ENCODE measurements at places on chromosomes 7 and 10.

DNA sequence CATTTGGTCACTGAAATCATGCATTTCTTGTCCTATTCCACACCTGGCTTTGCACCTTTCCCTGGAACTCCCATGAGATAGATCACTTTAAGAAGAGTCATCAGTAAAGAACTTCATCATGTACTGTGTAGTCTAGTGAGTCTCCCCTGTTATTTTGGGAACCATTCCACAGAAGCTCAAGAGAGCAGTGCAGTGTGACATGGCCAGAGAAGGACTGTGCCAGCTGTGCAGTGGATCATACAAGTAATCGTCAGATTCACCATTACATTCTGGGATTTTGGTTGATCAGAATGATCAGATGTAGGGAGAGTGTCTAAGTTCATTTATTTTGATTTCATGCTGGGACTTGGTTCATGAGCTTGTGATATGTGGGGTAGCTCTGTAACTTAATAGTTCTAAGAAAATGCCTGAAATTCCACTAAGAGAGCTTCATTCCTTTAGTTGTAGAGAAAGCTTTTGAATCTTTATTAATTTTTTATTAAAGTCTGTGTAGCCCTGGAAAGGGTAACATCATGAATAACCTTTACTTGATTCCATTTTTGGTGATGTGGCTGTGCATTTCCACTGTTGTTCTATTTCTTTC lies 166.8 kb downstream of the SUGCT start:
- no peak for DNase-seq

GRCh38 chr10:79583488-79584024 lies 23.3 kb upstream of the SFTPA2 start:
- no peak for DNase-seq

DNA sequence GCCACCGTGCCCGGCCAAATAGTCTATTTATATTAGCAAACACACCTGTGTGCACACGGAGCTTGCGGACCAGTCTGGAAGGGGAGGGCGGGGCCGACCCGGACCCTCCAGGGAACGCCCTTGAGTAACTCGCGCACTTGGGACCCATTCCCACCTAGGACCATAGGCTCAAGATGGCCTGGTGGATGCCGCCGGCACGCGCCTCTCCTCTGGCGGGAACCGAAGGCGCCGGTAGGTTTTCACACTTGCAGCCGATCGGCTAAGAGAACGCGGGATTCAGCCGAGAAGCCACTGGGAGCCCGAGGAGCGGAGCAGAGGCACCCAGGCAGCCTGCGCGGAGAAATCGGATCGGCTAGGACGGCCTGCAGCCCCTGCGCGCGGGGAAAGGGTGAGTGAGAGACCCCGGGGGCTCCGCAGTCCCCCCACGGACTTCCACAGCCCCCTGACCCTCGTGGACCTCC lies 18.9 kb downstream of the IFT22 start:
- no peak for DNase-seq

- DNase-seq = no peak
Measured at GRCh38 chr10:86188326-86188725, 178.3 kb downstream of the GRID1 start.

- DNase-seq = no peak
Measured at GRCh38 chr7:137895301-137896221, 48.8 kb upstream of the DGKI start.

- no peak for DNase-seq
Measured at GRCh38 chr10:127678091-127678490, 58.9 kb upstream of the FOXI2 start.

GRCh38 chr7:27779873-27780272 lies 39.9 kb downstream of the TAX1BP1 start:
- DNase-seq = no peak

DNA sequence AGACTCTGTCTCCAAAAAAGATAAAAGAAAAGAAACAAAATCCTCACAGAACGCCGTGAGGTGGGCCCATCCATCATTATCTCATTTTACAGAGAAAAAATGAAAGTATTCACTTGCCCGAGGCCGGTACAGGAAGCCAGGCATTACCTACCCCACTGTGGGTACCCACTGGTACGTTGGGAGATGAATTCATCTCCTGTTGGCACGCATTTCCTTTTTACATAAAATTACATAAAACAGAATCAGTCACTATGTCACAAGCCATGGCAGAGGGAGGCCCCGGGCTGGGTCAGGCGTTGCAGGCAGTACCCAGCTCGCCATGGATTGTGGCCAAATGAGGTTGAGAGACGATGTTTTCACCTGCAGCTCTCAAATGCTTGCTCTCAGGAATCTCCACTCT lies 38.6 kb upstream of the TNRC18 start:
- DNase-seq = no peak

DNA sequence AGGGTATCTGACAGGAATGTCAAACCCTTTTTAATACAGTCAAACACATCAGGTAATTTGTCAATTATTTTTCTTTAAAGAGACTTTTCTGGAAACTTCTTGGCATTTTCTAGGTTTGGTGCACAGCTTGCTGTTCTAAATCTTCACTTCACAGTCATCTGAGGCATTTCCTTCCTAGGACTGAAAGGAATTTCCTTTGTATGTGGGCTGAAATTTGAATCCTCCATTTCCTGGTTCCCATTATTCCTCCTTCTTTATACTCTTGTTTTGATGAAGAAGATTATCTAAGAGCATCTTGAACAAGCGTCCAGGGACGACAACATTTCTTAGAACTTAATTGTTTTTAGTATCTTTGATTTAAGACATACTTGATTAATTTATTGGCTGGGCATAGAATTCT lies 24.9 kb downstream of the CALD1 start:
- DNase-seq = peak; percentile 81

GRCh38 chr10:64863836-64864235 lies 1342.6 kb downstream of the REEP3 start:
- no peak for DNase-seq

DNA sequence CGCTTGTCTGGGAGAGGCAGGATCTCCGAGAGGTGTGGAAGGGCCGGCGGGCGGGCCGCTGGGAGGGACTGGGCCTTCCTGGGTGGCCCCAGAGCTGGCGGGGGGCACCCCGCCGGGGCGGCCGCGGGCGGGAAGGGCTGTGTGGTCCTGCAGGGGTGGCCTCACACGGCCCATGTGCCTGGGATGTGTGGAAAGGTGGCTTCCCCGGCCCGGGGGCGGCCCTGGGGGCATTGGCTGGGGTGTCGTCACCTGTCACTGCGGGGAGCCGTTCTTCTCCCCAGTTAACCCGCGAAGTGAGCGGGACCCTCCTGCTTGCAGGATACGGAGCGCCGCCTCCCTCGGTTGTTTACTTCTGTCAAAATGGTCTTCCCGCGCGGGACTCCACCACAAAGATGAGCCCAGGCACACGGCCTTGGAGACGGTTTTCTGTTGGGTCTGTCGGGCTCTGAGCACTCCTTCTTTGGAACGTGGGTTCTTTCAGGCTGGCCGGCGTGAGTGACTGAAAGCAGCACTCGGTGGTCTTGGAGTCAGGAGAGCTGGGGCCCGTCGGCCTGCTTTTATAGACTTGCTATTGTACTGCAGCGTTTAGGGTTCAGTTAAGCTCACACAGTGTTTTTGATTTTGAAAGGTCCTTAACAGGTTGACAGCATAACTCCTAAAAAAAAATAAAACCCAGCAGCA lies 700 bp downstream of the SMC3 start:
- DNase-seq = peak; percentile 44

All from dermis blood vessel endothelial cell (primary cell).